Activated T-cell treated with anti-CD3 and anti-CD28 coated beads for 24 hours (primary cell): ENCODE measurements at places on chromosomes 7 and 10.

- no peak for DNase-seq
Observed at GRCh38 chr10:1195828-1196227, 139.6 kb downstream of the WDR37 start.

DNA sequence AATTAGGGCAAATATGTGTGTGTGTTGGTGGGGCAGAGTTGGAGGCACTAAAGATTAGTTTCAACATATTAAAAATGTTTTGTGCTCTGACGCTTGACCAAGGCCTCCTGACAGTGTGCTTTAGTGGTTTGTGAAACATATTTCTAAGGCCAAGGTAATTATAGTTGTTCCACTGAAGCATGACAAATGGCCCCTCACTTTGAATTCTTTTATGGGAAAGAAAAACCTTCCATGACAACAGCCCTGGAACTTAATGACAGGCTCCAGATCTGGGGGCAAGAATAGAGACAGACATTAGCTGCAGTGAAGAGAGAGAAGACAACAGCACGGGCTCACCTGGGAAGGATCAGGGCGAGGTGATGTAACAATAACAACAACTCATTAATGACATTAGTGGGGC is 155.8 kb downstream of the CHN2 start:
- DNase-seq: no peak

GRCh38 chr10:3889961-3890522 is 105.0 kb upstream of the KLF6 start:
- no peak for DNase-seq

GRCh38 chr10:76874896-76875295 is 762.7 kb downstream of the KCNMA1 start:
- no peak for DNase-seq

- DNase-seq: no peak
Observed at GRCh38 chr7:30452280-30452930, 26.2 kb downstream of the NOD1 start.
